Effector CD4-positive, alpha-beta T cell (primary cell): ENCODE measurements at places on chromosomes 1 and 21.
A peak's percentile ranks its signal among the peaks of the same experiment; 100 is the strongest.

- DNase-seq = no peak
Measured at GRCh38 chr1:115676498-115677181, 34.9 kb downstream of the VANGL1 start.

GRCh38 chr1:50424045-50424883, 1.0 kb upstream of the DMRTA2 start:
- no peak for DNase-seq

DNA sequence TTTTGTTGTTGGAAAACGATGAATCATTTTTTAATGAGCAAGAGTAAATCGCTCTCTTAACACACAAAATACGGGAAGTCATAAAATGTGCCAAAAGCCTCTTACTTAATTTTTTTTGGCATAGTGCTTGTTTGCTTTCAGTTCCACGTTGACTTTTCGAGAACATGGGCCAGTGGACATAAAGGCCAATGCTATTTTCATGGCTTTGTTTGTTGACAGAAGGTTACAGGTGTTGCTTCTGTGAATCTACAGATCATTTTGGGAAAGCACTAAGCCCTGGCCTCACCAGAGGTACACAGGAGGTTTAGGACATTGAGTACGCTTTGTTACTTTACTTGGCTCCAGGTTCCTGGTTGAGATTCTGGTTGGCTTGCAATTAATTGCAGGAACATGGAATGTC, 199.4 kb upstream of the HMCN1 start:
- DNase-seq = no peak

GRCh38 chr1:167899253-167899681, 14.7 kb downstream of the ADCY10 start:
- no peak for DNase-seq

GRCh38 chr1:64469116-64469976, 583 bp upstream of the CACHD1 start:
- DNase-seq = no peak

DNA sequence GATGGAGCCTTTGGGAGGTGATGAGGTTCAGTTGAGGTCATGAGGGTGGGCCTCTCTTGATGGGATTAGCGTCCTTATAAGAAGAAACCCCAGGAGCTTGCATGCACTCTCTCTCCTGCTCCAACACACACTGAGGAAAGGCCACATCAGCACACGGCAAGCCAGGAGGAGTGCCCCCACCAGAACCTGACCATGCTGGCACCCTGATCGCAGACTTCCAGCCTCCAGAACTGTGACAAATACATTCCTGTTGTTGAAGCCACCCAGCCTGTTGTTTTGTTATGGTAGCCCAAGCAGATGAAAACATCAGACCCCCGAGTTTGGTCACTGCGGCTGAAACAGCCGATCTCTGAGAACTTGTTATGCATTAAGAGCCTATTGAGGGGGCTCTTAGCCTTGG, 64.8 kb upstream of the SOD1 start:
- DNase-seq = no peak

DNA sequence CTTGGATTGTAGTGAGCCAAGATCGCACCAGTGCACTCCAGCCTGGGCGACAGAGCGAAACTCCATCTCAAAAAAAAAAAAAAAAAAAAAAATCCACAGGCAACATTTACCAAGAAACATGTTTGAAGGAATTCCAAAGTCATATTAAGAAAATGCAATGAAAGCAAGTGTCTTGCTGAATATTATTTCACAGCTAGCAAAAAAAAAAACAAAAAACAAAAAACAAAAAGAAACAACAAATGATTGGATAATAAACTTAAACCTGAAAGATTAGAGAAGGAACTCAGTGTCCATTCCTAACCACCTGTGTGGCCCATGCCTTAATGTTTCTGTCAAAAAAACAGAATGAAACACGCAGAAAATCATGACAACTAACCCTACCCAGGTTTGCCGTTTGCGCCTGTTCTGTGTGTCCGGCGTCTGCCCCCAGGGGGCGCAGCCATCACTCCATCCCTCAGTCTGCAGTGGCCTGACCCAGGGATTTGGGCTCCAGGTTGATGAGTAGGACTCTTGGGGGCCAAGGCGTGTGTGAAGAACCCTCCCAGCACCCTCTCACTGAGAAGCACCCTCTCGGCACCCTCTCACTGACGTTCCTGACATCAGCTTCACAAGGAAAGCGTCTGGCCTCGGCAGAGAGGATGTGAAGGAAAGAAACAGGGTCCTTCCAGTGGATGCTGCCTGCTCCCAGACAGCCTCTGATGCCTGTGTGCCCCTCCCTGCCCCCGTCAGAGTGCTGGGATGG, 19.2 kb upstream of the PTTG1IP start:
- DNase-seq = peak; percentile 66

- no peak for DNase-seq
Measured at GRCh38 chr1:54997711-54997986, 1.1 kb upstream of the BSND start.

- DNase-seq = no peak
Measured at GRCh38 chr21:41653954-41654491, 112.8 kb downstream of the RIPK4 start.

GRCh38 chr21:33789697-33790096, 125.9 kb downstream of the ATP5PO start:
- no peak for DNase-seq

DNA sequence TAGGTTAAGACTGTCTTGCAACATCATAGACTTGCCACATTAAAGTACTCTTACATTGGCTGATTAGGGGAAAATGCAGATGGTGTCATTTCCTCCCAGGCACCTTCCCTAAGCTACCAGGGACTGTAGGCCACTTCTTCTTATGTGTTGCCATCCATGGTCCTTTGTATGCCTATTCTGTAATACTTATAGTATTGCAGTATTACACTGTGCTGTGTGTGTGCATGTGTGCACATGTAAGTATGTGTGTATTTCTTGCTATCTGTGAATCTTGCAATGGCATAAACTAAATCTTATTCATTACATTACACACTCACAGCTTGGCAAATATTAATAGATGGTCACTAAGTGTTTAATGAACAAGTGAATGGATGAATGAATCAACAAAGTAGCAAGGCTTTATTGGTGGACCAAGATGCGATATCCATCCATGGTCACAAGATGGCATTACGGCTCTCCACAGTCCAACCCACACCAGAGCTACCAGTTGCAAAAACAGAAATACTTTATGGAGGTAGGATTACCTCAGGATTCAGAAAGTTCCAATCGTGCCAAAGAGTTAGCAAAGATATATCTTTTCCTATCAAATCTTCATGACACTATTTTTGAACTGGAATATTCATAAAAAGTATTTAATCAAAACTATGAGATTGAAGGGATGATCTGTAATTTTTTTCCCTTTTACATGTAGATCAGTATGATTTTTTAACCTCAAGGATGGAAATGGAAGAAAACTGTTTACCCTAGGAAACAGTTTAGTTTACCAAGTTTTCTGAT, 160.2 kb downstream of the DENND1B start:
- DNase-seq = peak; percentile 3

- no peak for DNase-seq
Measured at GRCh38 chr1:233843525-233844204, 60.8 kb upstream of the SLC35F3 start.

DNA sequence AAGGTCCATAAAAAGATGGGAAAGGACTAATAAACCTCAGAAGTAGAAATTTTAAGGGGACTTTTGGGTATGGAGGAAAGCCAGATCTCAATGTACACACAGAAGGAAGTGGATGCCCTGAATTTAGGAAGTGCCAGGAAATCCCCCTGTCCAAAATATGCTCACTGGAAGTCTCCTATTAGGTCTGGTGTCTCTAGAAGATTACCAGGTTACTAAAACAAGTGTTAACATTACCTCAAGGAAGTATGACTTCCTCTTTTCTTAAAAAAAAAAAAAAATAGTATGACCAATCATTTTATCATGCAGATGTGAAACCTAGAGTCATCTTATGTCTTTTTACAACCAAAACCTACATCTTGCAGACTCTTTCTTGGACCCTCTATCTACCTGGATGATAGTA, 30.7 kb downstream of the CD58 start:
- no peak for DNase-seq

- no peak for DNase-seq
Measured at GRCh38 chr1:226629896-226630550, 81.5 kb downstream of the STUM start.

DNA sequence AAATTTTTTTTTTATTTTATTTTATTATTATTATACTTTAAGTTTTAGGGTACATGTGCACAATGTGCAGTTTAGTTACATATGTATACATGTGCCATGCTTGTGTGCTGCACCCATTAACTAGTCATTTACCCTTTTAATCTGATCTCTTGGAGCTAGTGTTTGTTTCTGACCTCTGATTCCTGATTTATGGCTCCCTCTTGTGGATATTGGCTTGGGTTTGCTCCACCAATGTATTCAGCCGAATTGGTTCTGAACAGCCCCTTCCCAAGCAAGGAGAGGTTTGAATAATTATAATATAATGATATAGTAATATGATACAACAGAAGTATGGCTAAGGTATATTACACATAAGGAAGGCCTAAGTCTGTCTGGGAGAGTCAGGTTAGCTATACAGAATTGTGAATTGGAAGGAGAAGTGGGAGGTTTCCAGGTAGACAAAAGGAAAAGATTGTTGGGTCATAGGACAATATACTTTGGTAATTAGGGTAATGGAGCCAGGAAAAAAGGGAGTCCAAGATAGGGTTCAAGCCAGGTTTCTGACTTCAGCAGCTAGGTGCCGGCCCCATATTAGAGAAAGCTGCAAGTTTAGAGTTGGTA, 53.1 kb upstream of the HMCN1 start:
- DNase-seq = no peak

- DNase-seq = no peak
Measured at GRCh38 chr1:67192902-67193301, 26.6 kb downstream of the IL23R start.

GRCh38 chr1:210937846-210938245, 196.1 kb downstream of the KCNH1 start:
- no peak for DNase-seq

DNA sequence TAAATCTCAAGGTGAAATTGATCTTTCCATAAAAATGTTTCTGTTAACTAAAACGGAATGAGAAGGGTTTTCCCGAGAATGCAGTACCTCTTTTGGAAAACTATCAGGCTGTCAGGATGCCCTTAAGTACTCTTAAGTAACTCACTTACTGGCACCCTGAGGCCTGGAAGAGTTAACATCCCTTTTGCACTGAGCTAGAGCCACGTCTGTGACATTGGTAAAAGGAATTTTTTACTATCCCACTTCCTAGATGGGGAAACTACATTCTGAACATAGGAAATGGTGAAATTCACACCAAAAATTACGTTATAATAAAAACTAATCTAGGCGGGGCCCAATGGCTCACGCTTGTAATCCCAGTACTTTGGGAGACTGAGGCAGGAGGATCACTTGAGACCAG, 39.7 kb upstream of the MAP10 start:
- DNase-seq = no peak

- no peak for DNase-seq
Measured at GRCh38 chr1:240652549-240652948, 40.6 kb upstream of the GREM2 start.

DNA sequence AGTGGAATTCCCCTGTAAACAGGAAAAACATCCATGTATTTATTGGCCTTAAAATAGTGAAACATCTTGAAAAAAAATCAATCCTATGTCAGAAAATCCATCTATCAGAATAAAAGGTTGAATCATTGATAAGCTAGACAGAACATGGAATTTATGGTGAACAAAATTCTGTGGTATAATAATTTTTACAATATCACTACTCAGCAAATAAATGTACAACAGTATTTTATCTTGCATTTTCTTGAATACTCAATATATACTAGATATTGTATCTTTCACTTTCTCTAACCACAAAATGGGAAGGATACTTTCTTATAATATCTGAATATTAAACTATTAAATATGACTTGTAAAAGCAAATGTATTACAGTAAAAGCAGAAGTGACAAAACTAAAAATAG, 5.7 kb upstream of the UBE4B start:
- DNase-seq = no peak

GRCh38 chr1:91803847-91804545, 82.0 kb downstream of the TGFBR3 start:
- peak; percentile 70 for DNase-seq

DNA sequence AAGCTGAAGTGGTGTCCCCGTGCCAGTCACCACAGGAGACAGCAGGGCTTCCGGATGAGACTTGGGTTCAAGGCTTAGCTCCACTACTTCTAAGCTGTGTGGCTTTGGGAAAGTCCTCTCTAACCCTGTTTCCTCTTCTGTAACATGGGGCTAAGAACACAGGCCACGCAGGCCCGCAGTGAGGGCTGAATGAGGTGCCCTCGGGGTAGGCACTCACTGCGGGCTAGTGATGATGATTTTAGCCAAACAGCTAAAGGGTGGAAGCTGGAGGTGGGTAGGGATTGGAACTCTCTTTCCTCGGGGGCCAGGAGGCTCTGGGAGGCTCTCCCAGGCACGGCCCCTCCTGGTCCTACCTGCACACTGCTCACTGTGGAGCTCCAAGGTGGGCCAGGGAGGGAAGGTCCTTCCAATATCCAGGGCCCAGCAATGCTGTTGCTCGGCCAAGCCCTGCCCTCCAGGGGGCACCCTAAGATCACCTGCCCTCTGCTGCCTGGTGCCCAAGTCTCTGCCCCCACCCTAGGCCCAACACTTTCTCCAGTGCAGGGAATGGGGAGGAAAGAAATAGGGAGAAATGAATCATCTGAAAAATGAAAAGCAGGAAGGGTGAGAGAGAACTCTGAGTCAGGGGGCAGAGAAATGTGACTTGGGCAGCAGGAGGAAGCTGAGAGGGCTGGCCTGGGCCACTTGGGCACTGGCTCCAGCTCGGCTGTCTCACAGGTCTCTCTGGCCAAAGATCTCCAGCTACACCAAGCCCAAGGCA, 19.2 kb upstream of the EVA1B start:
- DNase-seq = peak; percentile 55

- no peak for DNase-seq
Measured at GRCh38 chr1:25118546-25118945, 113.8 kb downstream of the SYF2 start.

DNA sequence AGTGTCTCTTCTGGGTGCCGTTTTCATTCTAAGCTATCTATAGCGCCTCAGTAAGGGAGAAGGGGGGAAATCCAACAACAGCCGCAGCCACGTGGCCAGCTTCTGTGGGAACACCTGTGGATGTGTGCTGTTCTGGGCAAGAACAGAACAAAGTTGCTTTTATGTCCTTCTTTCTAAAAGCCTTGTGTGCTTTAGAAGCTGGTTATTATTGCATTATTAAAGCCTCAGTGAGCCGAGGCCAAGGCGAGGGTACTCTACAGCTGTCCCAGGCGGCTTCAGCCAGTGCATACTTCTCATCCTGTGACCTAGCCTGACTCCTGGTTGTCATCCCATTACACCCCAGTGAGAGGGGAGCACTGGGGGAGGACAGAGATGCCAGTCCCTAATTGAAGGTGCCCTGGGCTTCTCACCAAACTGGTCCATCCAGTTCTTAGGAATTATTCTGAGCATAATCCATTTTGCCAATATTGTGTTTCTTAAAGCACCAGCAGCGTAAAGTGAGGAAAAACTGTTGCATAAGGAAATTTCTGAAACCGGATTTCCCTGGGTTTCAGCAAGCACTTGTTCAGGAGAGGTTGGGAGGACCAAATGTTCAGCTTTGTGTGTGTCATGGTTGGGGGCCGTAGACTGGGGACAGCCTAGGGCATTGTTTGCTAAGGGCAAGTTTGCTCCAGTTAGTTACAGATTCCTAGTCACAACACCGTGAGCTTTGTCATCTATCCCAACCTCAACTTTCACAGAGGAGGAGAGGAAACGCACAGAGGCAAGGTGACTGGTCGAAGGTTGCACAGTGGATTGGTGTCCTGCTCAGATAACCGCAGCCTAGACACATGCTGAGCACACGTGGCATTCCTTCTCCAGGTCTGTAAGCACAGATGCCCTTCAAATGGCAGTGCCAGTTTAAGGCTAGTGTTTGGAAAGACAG, 61.0 kb upstream of the ATP1A1 start:
- DNase-seq = no peak

GRCh38 chr1:33874636-33875035, 10.8 kb downstream of the HMGB4 start:
- no peak for DNase-seq

GRCh38 chr1:71785000-71785399, 497.3 kb downstream of the NEGR1 start:
- no peak for DNase-seq
